PC-3 (cell line): ENCODE measurements at places on chromosomes 16 and 17. TPM values are rescaled to one million over a fixed set of nuclear protein-coding genes. Genes with fewer than 3 reads are reported as not detected.

Gene NUTF2
- total RNA-seq, result 98.5 and 167 TPM in 2 replicates

DNA sequence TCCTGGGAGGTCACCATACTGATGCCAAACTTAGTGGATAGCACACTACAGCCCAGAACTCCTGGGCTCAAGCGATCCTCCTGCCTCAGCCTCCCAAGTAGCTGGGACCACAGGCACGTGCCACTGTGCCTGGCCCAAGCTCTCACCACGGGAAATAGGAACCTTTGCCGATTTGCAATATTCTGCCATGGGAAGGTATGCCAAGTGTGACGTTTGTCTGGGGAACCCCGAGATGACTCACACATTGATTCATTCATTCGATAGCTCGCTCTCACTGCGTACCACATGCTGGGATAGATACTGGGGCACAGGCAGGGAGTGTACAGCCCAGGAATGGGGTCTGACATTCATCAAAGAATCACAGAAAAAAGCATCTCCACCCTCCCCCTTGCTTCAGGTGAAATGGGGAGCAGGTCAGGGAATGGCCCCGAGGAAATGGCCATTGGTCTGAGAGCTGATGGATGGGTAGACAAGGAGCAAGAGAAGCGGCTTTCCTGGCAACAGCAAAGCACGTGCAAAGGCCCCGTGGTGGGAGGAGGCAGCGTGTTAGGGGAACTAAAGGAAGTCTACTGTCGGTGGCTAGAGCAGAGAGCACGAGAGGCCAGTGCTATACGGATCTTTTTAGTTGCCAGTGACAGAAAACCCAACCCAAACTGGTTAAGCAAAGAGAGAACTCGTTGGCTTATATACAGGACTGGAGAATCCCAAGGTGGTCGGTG lies 44.1 kb downstream of the DNAH17 start:
- peak overlapping the region; percentile 14 for H3K27ac ChIP-seq
- H3K4me3 ChIP-seq, result no peak overlapping the region
- peaks cover 36% of the 10 kb centered on the region for H3K4me1 ChIP-seq
- no peaks in the 10 kb centered on the region for H3K27me3 ChIP-seq
- DNase-seq, result peak; percentile 96

GRCh38 chr17:80418589-80418988 lies 3.6 kb downstream of the ENDOV start:
- no peaks in the 10 kb centered on the region for H3K27me3 ChIP-seq
- H3K4me1 ChIP-seq, result peaks cover 10% of the 10 kb centered on the region
- H3K36me3 ChIP-seq, result peaks cover 4% of the 10 kb centered on the region; the same call in 1 of the 2 replicates
- no peak overlapping the region for H3K27ac ChIP-seq
- no peak for DNase-seq

DNA sequence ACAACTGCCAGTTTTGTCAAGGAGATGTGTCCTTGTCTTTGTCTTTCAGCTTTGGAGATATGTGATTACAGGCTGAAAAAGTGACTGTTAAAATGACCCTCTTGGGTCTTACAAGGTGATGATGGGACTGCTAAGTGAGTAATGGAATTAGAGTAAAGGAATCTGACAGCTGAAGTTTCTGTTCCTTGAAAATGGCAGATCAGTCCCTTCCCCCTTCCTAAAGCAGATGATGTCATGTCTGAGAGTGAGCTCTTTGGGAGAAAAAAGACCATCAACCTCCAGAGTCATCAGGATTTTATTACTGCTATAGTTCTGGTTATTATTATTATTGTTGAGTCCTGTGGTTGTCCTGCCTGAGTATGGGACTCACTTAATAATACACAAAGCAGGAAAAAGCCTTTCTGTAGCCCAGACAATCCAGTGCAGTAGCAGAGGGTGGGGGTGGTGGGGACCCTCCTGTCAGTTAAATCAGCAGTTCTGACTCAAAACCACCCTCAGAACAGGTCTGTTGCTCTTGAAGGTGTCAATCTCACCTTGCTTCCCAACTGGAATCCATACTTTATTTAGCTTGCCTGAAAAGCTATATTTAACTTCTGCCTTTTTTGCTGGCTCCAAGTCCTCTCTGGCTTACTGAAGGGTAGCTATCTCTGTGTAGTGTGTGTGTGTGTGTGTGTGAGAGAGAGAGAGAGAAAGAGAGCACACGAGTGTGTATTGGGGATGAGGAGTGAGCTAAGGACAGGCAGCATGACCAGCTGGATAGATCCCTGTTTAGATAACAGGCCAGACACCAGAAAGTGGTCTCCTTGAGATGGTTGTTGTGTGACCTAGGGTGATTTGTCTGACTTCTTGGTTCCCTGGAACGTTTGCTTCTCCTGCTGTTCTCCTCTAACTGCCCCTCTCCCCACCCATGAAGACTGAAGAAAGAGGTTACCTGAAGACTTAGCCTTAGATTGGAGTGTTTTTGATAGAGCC lies 4.9 kb downstream of the HROB start:
- no peak for DNase-seq
- H3K36me3 ChIP-seq, result peaks cover 24% of the 10 kb centered on the region; the same call in 1 of the 2 replicates
- no peaks in the 10 kb centered on the region for H3K27me3 ChIP-seq
- no peak overlapping the region for H3K4me3 ChIP-seq

- peaks cover 4% of the 10 kb centered on the region; the same call in 1 of the 2 replicates for H3K4me1 ChIP-seq
- no peaks in the 10 kb centered on the region for H3K27me3 ChIP-seq
- no peak overlapping the region for H3K4me3 ChIP-seq
- no peaks in the 10 kb centered on the region for H3K36me3 ChIP-seq
Measured at GRCh38 chr16:4101421-4102219, 14.6 kb downstream of the ADCY9 start.

- H3K36me3 ChIP-seq, result peaks cover 17% of the 10 kb centered on the region
- no peak overlapping the region for H3K27ac ChIP-seq
- no peaks in the 10 kb centered on the region for H3K27me3 ChIP-seq
Measured at GRCh38 chr17:19955099-19955498, 22.5 kb downstream of the AKAP10 start.
